ENCODE measurements at places on chromosomes 1 and 21.

DNA sequence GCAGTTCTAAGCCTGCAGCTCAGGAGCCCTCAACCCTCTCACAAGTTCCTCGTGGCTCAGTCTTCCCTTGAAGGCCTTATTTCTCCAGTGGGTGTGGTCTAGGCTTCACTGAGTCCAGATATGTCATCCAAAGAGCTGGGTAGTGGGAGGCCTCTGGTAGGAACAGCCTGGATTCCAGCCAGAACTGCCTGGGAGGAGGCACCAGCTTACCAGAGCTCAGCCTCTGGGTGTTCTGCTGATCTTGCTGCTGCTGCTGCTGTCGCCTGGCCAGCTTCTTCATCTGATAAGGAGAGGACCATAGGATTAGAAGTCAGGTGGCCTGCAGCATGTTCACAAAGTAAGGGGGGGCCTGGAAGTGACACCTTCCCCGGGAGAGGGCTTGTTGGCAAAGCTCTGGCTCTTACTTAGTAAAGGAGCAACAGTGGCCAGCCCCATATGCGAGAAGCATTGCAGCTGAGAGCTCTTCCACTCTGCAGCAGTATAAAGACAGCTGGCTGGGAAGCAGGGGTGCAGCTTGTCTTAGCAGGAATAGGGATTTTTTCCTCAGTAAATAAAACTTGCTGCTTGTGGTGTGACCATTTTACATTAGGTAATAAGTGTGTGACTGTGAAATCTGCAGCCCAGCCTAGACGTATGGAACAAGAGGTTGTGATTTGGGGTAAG is 148.5 kb downstream of the LMX1A start:
- DNase-seq = no peak

- DNase-seq = no peak
Measured at GRCh38 chr1:220124542-220124941, 30.6 kb downstream of the IARS2 start.

DNA sequence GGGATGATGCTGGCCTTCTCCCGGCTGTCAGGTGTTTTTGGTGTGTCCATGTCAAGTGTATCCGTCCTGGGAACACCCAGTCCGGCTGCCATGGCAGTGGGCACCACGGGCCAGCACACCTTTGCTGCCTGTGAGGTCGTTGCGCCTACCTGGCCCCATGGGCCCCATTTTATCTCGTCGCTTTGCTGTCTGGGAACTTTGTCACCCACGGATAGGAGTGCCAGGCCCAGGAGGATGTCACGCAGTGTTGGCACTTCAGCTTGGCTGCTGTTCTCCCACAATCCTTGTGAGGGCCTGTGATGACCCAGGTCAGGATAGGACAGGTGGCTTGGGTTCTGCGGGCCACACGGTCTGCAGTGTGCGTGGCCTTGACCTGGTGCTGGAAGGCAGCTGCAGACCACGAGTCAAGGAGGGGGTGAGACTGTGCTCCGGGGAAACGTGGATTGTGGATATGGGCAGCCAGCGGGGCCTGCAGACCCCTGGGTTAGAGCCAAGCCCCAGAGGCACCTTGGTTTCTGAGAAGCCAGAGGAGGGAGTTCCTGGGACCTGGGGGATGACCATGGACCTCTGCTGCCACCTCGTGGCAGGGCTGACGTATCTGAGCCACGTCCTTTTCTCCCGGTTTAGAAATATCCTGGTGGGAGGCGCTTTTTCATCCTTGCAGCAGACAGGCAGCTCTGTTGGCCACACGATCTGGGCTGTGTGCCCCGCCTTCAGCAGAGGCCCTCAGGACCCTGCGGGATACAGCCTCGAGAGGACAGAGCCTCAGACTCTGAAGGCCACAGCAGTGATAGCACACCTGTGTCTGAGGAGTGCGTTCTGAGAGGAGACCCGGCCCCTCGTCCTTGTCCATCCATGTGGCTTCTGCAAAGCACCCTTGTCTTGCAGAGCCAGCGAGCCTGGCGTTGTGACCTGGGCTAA is 161.1 kb upstream of the COL6A1 start:
- DNase-seq = peak; percentile 75

- DNase-seq = no peak
Measured at GRCh38 chr1:161185732-161186311, 8.5 kb upstream of the B4GALT3 start.

DNA sequence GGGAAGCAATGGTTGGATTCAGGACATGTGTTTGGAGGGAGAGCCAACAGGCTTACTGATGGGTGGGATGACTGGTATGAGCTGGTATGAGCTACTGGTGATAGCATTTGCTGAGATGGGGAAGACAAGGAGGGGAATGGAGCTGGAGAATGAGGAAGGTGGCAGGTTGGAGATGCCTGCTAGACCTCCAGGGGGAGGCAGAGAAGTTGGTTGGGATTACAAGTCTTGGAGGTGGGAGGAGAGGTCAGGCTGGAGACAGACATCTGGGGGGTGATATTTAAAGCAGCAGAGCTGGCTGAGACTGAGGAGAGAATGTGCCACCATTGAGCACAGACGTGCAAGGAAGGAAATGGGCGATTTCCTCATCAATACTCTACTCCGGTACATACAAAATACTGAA is 31.8 kb upstream of the ENO1 start:
- DNase-seq = no peak

DNA sequence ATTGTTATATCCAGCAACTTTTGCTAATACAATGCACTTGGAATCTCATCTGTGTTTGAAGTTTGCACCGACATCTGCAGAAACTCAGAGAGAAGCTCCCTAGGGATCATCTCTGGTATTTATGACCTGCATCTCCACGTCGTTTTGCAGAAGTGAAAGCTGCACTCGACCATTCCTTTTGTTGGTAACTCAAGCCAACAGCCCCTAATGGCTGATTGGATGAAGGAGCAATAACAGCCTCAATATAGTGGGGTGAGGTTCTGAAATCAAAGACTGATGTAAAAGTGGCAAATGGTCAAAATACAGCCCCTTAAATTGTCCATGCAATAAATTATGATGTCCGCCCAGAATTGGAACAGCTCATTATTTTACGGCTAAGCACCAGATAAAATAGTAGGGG is 344.2 kb upstream of the KAZN start:
- no peak for DNase-seq

DNA sequence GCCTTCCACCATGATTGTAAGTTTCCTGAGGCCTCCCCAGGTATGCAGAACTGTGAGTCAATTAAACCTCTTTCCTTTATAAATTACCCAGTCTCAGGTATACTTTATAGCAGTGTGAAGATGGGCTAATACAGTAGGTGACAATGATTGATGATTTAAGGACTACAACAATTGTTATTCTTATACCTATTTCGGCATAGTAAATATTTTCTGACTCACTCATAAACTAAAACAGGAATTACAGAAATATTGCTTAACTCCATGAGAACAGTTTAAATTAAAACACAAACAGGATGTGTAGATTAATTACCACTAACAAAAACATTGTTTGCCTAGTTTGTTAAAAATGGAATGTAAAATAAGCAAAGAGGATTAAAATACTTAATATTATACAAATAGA is 839.9 kb downstream of the LTN1 start:
- no peak for DNase-seq

DNA sequence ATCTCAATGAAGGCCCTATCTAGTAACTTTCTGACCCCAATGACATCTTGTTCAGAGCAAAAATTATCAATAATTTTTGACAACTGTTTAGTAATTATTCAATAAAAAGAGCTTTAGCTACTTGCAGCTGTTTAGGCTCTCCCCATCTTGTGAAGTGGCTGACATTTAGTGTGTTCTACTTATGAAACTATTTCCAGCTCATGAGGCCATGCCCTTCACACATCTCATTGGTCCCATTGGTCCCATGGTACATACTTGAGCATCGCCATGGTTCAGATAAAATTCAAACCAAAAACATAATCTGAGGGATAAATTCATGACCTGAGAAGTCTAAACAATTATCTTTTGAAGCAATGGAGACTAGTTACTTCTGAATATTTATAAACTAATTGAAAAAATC is 24.2 kb downstream of the SPRTN start:
- DNase-seq = no peak

DNA sequence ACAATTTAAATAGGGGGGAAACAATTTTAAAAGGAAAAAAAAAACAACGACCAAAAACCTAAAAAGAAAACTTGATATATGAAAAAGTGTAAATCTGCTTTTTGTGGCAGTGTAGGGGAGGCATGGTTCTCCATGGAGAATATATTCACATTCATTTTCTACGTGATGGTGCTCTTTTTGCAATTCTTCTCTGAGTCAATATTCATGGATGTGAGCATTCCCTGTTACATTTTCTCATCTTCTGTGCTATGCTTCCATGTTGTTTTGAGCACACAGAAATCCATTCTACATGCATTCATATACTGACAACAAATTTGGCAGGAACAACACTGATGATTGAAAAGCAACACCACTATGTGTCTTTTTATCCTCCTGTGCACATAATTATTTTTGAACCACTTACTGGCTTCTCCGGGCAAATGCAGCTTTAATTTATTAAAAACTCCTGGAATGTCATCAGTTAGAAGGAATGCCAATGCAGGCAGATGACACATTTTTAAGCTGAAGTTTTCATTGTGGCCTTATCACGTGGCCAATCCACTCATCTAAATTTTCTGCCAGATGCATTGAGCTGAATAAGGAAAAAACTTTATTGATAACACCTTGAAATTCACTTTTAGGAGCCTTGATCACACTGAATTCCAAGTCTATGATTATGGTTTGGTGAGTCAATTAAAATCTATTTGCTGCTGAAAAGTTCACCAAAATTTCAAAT is 590.6 kb downstream of the NUF2 start:
- DNase-seq = no peak

DNA sequence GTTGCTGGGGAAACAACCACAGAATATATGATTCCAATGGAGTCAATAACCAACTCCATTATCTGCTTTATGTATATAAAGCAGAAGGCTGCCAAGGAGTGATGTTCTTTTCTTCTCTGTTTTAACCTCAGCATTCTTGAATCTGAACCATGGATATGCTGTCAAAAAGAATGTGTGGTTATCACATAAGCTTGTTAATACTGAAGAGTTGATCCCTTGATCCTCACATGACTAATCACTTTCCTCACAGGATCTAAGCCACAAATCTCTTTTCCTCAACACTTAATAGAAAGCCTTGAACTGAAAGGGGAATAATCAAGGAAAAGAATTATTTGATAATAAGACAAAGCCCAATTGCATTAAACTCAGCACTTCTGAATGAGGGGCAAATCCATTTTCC is 271.3 kb upstream of the KIAA0040 start:
- DNase-seq = no peak

DNA sequence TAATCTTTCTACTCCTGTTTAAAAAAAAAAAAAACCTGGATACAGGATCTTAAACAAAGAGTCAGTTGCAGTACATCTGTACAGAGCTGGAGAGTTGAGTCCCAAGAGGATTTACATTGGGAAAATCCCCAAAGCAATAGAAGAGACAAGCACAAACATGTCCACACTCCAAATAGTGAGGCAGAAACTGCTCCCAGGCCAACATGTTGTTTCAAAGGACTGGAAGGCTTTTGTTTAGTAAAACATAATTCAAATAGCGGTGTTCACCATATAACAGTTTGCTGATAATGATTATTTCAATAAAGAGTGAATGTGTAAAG is 425.4 kb downstream of the ADGRL2 start:
- DNase-seq = no peak

DNA sequence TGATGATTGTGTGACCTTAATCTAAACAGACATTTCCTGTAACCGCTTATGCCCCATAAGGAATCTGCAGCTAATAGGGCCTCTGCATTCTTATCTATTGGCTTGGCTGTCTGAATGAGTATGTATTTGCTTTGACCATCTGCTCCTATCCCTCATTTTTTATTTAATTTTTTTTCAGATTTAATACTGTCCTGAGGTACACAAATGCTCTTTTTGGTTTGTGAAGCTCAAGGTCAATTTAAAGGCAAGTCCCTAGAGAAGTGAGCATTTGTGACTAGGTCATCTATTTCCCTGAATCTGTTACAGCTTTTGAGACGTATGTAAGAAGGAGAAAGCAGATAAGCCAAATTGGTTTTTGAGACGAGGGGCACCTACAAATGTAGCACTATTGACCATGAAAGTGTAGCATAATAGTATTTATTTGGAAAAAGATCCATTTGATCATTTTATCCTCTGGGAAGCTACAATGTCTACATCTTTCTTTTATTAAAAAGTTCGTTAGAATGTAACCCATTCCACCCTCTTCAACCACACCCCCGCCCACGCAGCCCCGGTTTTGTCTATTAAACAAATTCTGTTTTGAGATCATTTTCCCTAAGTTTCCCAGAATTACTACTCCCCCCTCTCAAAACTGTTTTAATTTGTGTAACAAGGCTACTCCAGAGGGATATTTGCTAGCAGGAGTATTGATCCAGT is 69.2 kb upstream of the HSPA13 start:
- no peak for DNase-seq

DNA sequence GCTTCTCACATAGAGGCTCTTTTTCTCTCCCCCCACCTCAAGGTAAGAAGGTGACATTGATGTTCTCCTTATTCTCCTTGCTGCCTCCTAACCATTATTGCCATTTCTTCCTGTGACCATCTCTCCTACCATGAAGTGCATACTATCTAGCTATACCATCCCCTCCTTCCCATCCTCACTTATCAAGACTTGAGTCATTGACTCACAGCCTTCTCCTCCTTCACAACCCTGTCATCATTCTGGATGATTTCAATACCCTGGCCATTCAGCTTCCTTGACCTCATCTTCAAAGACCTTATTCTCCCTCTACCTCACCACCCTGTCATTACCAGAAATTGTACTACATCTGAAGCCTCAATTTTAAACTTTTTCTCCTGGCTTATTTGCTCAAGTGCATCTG is 10.9 kb upstream of the HIPK1 start:
- DNase-seq = no peak

DNA sequence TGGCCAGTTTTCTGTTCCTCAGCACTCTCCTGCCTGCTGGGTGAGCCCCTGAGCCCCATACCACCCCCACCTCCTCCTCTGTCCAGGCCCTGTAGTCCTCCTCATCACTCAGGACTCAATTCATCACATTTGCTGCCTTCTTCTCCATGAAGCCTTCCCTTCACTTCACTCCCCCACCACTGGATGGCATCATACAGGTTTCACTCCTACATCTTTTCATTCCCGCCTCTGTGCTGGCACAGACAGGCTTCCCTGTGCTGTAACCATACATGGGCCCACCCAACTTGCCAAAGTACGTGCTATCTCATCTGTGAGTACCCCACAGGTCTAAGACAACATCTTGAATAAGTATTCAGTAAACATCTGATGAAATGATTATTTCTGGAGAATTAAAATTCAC is 56.9 kb downstream of the SLC45A1 start:
- no peak for DNase-seq

GRCh38 chr1:227759341-227760300 is 24.4 kb downstream of the SNAP47 start:
- DNase-seq = no peak

DNA sequence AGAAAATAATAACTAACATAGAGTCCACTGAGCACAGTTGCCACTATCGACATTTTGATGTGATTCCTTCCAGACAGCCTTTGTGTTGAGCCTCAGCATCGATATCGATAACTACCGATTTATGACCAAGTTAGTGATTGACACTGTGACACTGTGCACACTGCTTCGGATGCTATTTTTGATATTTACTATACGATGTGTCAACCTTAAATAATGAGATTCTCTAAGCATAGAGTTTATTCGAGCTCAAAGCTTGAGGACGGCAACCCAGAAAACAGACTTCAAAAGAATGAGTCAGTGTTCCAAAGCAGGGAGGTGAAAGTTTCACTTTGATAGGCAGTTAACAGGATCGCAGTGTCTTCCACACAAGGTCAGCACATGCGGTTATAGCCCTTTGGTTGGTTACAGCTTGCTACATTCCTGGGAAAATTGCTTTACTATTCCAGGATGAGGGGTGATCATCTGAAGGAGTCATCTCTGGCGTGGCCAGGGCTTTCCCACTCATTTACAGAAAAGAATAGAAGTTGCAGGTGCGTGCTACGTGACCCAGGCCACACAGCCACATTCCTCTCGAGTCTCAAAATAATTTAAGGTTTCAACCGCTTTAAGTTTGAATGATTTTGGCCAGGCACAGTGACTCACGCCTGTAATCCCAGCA is 53.6 kb upstream of the EFHD2 start:
- DNase-seq = no peak

All from activated T-cell treated with anti-CD3 and anti-CD28 coated beads for 1 hour (primary cell).